ENCODE measurements at places on chromosomes 5 and 9.
A peak's percentile ranks its signal among the peaks of the same experiment; 100 is the strongest.

DNA sequence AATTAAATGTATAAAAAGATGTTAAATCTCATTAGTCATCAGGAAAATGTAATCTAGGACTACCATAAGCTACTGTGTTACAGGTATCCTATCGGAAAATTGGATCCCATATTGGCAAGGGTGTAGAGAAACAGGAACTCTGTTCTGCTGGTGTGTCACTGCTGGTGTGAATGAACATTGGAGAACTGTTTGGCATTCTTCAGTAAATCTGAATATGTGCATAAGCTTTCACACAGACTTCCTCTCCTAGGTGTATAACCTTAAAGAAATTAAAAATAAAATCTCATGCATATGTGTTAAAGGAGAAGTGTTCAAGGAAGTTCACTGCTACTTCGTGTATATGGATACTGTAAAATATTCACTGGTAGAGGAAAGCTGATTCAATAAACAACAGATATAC lies 484.6 kb upstream of the TLE4 start:
- no peak for DNase-seq

DNA sequence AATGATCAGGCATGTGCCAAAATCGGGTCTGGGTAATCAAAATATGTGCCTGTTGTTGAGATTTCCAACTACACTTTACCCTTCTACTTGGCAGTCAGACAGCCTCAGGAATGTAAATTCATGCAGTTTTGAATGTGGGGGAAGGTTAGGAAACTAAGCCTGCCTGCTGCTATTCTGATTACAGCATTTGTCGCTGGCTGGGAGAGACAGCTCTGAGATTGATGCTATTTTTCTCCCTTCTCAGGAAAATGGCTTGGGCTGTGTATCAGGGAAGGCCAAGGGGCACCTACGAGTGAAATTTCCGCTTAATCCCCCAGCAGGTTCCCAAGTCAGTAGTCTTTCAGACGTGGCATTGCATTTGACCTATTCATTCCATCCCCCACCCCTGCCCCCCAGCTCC lies 3.6 kb upstream of the RGS7BP start:
- DNase-seq, result no peak

GRCh38 chr5:39117401-39117800 lies 43.2 kb upstream of the RICTOR start:
- no peak for DNase-seq

DNA sequence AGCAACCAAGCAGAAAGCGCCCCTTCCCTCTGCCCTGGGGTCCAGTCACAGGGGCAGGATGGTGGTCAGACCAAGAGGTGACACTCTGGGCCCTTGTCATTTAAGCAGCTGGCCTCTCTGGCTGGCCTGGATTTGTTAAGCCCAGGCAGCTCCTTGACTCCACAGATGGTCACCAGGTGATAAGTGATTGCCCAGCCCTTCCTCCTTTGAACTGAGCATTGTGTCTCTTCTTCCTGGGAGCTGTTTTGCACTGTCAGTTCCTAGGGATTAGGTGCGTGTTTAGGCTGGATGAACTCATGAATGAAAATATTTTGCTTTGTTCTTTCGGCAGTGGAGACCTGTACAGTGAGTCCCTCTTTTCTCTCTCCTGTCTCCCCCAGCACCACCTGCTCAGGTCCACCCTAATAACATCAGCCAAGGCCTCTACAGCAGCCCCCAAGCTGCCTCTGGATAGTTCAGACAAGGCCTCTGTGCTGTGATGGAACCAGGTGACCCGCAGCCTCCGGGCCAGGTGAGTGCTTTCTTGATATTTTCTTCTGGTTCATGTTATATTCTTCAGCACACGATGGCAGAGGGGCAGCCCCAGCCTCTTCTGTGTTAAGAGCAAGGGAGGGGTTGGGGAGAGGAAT lies 139.7 kb upstream of the PITX1 start:
- DNase-seq, result no peak

DNA sequence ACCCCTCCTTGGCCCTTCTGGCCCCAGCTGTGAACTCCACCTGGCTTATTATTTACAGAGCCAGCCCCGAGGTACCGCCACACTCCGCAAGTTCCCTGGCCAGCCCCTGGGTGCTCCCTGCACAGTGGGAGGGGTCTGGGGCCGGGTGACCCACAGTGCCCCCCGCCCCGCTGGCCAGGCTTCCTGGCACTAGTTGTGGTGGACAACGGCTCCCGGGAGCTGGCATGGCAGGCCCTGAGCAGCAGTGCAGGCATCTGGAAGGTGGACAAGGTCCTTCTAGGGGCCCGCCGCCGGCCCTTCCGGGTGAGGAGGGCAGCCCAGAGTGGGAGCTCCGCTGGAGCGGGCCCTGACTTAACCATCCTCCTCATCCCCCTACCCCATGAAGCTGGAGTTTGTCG lies 3.9 kb downstream of the MAMDC4 start:
- no peak for DNase-seq

GRCh38 chr9:115138151-115138550 lies 20.2 kb upstream of the TNC start:
- no peak for DNase-seq

DNA sequence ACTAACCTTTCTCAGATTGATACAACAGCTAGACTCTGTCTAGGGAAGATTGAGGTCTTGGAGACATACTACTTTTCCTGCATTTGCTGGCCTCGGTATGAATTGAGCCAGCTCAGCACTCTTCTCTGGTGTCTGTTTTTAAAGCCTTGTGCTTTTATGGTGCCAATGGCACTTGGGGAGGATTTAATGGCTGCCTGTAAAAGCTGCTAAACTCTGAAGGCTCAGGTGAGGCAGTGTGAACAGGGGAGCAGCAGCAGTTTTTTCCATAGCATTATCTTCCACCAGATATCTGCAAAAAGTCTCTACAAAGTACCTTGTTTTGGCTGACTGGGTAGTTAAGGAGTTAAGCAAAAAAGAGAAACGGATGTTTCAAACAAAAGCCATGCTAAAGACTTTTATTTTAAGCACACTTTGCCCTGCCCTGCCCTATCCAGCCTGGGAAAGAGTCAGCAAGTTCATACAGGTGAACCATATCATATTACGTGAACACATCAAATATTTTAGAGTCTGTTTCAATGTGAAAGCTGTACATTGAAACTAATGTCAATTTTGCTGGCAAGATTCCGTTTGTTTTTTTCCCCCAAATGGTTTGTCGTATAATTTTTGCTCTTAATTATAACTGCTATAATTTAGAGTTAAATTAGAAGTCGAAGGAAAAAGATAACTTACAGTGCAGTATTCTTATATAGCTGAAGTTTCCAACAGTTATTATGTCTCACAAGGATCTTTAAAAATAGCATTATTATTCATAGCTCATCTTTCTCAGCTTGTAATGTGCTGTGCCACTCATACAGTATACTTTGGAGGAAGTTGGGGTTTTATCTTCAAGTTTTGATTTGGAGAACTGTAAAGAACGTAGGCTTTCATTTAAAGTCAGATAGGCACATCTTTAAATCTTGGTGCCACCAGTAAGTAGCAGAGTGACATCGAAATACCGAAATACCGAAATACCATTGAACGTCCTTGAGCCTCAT lies 424.1 kb upstream of the CD180 start:
- no peak for DNase-seq

DNA sequence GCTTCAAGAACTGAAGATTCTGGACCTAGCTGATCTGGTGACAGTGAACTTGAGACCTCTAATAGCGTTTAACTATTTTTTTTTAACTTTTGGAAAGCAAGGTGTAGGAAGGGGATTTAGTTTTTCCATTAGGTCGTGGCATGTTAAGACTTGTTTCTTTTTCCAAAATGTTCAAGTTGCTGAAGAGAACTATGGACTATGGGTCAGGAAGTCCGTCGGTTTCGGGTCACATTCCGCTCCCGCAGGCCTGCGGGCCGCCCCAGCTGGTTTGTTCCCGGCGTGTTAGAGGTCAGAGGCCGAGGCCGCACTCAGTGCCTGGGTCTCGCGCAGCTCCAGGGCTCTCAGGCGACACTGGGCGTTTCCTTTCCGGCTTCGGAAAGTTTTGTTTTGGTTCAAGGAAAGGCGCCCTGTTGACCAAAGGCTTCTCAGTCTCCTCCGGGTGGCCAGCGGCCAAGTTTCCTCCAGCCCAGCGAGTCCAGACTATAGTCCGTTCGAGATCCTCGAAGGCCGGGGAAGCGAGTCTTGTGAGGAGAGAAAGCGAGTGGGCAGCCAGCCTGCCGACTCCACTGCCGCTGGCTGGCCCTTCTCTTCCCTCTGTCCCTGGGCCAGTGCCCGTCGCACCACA lies 586 bp upstream of the FCHO2 start:
- no peak for DNase-seq

DNA sequence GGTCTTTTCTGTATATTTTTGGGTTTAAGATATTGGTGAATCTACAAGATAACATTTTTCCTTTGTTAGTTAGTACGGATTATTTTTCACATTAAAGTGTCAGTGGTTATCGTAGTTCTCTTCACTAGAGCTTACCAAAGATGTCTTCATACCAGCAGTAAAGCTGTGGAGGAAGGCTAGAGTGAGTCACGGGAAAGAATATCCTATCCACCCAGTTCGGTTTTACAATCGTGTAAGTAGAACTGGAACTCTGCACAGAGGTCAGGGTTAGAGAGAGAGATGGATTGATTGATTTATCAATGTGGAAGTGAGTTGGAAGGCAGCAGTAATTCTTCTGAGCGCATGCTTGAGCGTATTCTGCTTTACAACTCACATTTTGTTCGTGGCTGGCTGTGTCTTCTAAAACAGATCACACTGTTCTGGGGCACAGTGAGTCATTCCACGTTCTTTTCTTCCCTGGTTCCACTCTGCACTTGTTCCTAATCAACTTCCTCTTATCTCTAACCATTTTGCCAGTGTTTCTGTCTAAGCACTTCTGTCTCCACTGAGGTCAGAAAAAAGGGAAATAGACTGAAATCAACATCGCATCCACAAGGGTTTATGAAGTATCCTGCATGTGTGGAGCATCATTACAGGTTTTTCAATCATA lies 86.5 kb upstream of the ARRDC3 start:
- DNase-seq, result no peak

DNA sequence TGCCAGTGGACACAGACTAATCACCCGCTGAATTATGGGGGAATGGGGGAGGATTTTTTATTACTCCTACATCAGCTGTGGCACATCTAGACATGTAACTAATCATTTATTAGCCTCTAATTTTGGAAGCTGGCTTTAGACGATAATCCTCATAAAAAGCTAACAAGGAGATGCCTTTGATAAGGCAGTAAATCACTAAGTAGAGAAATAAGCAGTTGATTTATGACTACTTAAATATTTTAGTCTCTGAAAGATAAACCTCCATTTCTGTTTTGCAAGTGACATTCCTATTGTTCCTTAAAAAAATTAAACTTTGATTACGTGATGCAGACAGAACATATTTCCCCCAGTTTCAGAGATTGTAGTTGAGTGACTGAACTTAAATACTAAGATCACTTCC lies 206.4 kb upstream of the CDKN2B start:
- DNase-seq, result no peak

DNA sequence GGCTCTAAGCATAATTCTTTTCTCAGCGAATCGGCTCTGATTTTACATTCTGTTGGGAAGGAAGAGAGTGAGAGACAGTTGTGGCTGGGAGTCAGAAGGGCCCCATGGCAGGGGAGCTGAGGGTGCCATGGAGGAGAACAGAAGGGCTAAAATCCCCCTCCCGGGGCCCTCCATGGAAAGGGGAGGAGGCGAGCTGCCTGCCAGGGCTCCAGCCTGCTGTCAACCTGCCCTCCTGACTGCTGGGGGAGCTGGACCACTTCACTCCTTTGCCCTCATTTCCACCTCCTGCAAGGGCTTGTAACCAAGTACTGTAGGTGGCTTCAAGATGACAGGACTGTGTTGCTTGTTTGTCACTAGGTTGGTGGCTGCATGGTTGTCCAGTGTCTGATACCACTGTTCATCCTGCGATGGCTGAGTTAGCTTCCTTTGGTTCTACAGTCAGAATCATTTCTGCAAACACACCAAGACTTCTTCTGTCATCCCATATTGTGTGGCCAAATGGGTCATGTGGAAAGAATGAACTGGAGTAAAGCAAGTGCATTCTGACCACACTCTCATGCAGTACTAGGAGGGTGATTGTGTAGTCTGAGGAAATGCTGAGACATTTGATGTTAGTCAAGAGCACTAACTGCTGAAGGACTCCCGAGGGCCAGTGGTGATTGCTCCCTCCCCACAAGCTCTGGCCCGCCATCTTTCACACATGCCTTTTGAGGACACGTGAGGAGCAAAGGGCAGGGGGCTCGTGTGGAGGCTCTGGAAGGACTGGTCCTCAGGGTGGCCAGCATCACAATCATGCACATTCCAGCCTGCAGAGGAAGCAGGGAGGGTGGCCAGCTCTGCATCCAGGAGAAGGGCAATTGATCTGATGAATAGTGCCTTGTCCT lies 307.2 kb downstream of the GADD45G start:
- no peak for DNase-seq

- DNase-seq, result no peak
Measured at GRCh38 chr5:178455480-178455835, 134.7 kb downstream of the COL23A1 start.

- DNase-seq, result peak; percentile 35
Measured at GRCh38 chr5:133635051-133635450, 22.7 kb upstream of the FSTL4 start.

DNA sequence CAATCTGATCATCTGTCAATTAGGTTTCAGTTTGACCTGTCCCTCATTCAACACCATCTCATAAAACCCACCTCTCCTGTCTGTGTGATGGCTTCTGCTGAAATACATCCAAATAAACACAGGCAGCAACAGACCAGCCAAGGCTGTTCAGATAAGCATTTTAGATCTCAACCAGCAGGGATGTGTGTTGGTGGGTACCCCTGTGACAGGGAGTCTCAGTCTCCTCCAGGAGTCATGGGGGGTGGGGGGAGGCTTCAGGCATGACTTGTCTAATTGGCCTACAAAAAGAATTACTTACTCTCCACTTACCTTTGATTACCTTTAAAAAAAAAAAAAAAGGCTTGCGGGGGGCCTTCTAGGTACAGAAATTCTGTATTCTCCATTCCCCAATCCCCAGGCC lies 65.9 kb downstream of the ROR2 start:
- DNase-seq, result no peak

- no peak for DNase-seq
Measured at GRCh38 chr5:57429513-57430120, 53.0 kb downstream of the ACTBL2 start.

DNA sequence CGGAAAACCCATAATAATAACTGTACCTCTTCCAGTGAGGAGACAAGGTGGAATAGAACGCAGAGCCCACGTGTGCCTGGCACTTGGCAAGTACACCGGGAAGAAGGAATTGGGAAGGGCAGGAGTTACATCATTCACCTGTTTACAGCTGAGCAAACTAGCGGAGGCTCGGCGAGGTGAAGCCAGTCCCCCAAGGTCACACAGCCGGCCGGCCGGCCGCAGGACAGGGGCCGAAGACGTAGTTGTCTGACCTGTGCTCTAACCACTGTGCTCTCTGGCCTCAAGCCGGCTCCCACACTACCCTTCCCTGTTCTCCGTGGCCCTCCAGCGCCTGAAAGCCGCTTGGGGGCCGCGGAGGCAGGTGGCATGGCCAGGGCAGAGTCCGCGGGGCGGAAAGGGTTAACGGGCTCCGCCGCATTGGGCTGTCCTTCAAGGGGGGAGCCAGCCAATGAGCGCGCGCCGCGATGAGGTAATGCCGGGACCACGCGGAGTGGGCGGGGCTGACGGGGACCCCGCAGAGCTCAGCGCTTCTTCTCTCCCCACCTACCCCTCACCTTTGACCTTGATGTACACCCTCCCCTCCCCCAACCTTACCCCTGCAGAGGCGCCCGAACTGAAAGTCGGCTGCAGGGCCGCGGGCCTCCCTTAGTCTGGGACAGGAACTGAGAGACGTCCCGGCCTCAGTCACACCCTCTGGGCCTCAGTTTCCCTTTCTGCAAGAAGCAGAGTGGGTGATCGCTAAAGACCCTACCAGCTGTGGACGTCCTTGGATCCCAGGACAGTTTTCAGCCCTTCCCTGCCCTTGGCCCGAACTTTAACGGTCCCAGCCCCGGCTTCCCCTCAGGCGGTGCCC lies 125.1 kb downstream of the C9orf50 start:
- no peak for DNase-seq

GRCh38 chr9:34485822-34486221 lies 27.2 kb downstream of the DNAI1 start:
- DNase-seq, result no peak
